Suprapubic skin (tissue), 4 donors: ENCODE measurements at places on chromosomes 13 and 19.

- no peak for DNase-seq
Observed at GRCh38 chr13:71801781-71802180, 65.2 kb downstream of the DACH1 start.

GRCh38 chr19:6697291-6697690 is 23.2 kb downstream of the C3 start:
- no peak for DNase-seq

- DNase-seq, result no peak
Observed at GRCh38 chr13:60016229-60016628, 147.5 kb downstream of the DIAPH3 start.

DNA sequence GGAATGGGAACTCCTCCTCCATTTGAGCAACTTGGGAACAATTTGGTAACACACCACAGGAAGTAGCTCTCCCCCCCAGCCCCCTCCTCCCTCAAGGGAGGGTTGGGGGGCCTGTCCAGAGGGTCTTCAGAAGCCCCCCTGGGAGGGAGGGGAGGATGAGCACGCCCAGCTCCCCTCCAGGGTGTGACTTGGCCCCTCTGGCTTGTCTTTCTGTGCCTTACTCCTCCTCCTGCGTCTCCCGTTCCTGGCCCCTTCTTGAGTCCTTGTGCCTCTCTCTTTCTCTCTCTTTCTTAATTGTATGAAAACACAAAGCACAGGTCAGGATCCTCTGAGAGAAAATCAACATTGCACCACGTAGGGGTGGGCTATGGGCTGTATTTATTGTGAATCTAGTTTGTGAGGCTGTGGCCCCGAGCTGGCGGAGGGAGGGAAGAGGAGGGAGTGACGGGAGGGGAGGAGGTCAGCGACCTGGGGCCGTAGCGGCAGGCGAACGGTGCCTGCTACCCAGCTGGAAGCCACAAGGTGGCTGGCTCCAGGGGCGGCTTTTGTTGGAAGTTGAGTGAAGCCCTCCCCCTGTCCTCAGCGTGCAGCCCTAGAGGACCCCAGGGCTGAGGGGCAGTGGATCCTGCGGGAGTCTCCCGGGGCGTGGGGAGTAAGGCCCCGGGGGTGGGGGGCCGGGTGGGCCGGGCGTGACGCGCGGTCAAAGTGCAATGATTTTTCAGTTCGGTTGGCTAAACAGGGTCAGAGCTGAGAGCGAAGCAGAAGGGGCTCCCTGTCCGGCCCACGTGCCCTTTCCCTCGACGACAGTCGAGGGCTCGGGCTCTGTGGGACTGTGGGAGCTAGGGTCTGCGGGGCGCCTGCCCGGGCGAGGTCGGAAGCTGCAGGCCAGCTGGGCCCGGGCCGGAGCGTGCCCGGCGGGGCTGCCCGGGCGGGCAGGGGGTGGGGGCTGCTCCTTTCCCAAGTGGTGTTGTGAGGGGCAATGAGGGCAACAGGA is 6.4 kb downstream of the LYL1 start:
- no peak for DNase-seq

GRCh38 chr19:34578751-34579150 is 97.2 kb downstream of the WTIP start:
- no peak for DNase-seq

DNA sequence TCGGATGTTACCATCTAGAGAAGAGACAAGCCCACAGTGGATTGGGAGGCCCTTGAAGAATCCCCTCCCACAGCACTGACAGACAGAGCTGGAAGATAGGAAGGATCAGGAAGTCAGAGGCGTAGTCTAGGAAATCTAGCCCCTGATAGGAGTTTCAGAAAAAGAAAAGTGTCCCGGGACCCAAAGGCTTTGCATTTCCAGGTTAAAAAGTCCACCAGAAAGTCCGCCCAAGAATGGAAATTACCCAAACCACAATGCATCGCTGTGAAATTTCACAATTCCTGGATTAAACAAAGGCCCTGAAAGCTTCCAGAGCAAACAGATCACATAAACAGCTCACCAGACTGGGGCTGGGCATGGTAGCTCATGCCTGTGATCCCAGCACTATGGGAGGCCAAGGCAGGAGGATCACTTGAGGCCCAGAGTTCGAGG is 146.9 kb downstream of the KDM4B start:
- no peak for DNase-seq

DNA sequence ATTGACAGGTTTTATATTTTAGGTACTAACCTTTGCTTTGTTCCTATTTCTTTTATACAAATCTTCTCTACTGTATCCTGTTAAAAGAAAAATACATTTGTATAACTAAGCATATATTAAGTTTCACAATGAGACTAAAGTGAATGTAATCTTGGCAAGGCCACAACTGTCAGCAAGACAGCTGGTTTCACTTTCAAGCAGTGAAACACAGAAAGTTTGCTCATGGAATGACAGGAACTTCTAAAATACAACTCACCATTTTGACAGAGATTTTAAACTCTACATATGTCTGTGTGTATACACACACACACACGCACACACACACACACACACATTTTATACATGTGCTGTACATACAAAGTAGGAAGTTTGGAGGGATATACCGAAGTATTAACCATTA is 53.3 kb downstream of the PARP4 start:
- no peak for DNase-seq
